Activated CD8-positive, alpha-beta memory T cell treated with anti-CD3 and anti-CD28 coated beads for 36 hours (primary cell): ENCODE measurements at places on chromosomes 2 and 18. TPM values are rescaled to one million over a fixed set of nuclear protein-coding genes. Genes with fewer than 3 reads are reported as not detected.

Gene GNLY
- 18.6 TPM for total RNA-seq

Gene LOXL3
- total RNA-seq: 1.4 TPM

Gene NLRC4
- total RNA-seq: not detected

Gene G6PC2
- total RNA-seq: not detected

Gene CNTNAP5
- total RNA-seq: not detected

Gene SPEG
- total RNA-seq: 0.78 TPM

Gene GLI2
- not detected for total RNA-seq

Gene MLPH
- total RNA-seq: not detected

Gene DYSF
- 4.8 TPM for total RNA-seq

Gene KCTD1
- total RNA-seq: 3.2 TPM

Gene TNFRSF11A
- total RNA-seq: 1.6 TPM

Gene CPLX4
- total RNA-seq: not detected

Gene WNT6
- total RNA-seq: 0.17 TPM

Gene TDRD15
- total RNA-seq: not detected

Gene FAHD2A
- 33.8 TPM for total RNA-seq

Gene GPR35
- total RNA-seq: 12.6 TPM

Gene L3MBTL4
- total RNA-seq: 0.17 TPM

Gene TBR1
- total RNA-seq: not detected

Gene RPE
- 57.7 TPM for total RNA-seq

Gene NUP35
- 41.9 TPM for total RNA-seq

Gene SCN7A
- not detected for total RNA-seq

Gene RMC1
- 43.2 TPM for total RNA-seq

Gene NOTO
- total RNA-seq: not detected

Gene RNF152
- 0.21 TPM for total RNA-seq

Gene ATP8B1
- 0.06 TPM for total RNA-seq

Gene SCN9A
- total RNA-seq: not detected

Gene GDF7
- total RNA-seq: not detected

Gene C2orf78
- not detected for total RNA-seq

Gene SETBP1
- 17.3 TPM for total RNA-seq

Gene MEIS1
- not detected for total RNA-seq

Gene KCNK3
- not detected for total RNA-seq

Gene DCAF17
- 23.5 TPM for total RNA-seq

Gene DSC3
- total RNA-seq: 0.06 TPM

Gene PFN4
- total RNA-seq: not detected

Gene SLC9A4
- 0.06 TPM for total RNA-seq

Gene CREB1
- total RNA-seq: 95.5 TPM

Gene SERPINB12
- total RNA-seq: not detected

Gene DYNAP
- total RNA-seq: not detected
